ENCODE measurements at places on chromosomes 13 and 19.

DNA sequence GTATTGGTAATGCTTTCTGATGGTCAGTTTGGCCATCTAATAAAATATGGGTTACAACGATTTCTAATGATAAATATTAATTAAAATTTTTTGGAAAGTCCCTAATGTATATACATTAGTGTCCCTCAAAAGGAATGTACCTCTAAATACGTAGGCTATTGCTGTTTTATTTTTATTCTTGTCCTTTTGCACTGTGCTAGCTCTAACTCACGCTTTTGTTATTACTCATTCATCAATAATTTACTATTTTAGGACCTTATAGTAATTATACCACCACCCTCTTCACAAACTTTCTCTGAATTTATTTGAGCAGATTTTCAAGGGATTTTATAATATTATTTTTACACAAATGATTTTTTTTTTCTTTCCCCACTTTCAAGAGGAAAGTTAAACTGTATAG is 795.9 kb upstream of the PCDH9 start:
- DNase-seq = no peak

DNA sequence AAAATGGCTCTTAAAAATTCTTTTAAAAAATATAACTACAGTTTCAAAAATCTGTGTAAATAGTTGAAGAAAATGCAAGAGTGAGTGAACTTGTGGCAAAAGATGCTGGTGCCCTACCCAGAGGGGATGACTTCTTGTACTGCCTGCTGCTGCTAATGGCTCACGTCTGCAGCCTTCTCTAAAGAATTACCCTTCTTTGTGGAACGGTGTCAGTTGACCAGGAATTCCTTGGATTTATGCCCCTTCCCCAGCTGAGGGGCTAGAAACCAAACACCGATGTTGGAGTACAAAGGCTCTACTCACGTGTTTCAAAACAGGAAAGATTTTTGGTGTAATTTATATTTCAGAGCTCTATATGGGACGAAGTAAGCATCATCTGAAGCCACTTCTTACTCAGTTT is 1582.8 kb downstream of the OLFM4 start:
- no peak for DNase-seq

DNA sequence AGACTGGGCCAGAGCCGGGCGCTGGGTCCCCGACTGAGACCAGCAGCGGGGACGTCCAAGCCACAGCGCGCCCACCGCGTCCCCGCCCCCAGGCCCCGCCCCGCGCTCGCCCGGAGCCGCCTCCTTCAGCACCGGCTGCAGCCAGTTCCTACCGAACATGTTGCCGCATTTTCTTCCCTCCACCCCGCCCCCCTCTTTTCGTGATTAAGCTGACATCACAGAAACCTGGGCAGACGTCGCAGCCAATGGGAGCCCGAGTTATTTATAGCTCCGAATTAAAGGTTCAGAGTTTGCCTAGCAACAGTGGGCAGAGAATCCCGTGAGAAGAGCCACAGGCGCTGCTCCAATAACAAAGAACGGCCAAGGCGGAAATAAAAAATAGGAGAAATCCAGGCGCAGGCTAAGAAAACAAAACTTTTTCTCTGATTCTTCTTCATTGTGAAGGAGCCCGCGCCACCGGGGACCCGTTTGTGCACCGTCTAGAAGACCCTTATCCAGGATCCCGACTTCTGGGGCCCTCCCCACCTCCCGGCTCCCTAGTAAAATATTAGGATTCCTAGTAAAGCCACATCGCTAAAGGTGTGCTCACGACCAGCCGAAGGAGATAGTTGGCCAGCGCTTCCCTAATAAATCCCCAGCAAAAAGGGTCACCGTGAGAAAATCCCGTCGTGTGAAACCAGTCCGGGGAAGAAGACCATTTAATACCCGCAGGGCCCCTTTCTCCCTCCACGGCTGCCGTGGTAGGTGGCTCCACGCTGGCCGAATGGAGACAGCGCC is 61.7 kb downstream of the SERP2 start:
- peak; percentile 96 for DNase-seq

GRCh38 chr19:4368128-4368820 is 24.9 kb downstream of the MPND start:
- DNase-seq = peak; percentile 88

GRCh38 chr19:15381429-15381828 is 1.8 kb upstream of the AKAP8 start:
- no peak for DNase-seq

GRCh38 chr13:59542303-59542702 is 621.4 kb downstream of the DIAPH3 start:
- DNase-seq = no peak

GRCh38 chr13:35856084-35856483 is 275.1 kb downstream of the DCLK1 start:
- DNase-seq = no peak

DNA sequence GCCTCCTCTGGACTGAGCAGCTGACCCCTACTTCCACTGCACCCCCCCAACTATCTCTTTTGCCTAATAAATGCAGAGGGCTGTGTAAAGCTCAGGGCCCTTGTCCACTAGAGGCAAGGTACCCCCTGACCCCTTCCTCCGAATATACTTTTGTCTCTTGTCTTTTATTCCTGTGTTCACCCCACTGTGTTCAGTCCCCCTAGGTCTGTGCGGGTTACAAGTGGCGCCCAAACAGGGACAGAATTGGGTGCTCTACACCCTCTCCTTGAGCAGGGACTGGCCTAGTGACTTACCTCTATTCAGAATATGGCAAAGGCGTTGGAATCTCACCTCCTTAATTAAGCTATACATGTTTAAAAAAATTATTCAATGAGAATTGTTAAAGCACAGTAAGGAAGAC is 15.0 kb downstream of the ZNF350 start:
- peak; percentile 10 for DNase-seq

- DNase-seq = no peak
Measured at GRCh38 chr13:70222926-70223325, 114.7 kb upstream of the KLHL1 start.

Measured in inflammatory macrophage treated with lipopolysaccharide for 1 hour (primary cell).